ENCODE measurements at places on chromosomes 1 and 21.

DNA sequence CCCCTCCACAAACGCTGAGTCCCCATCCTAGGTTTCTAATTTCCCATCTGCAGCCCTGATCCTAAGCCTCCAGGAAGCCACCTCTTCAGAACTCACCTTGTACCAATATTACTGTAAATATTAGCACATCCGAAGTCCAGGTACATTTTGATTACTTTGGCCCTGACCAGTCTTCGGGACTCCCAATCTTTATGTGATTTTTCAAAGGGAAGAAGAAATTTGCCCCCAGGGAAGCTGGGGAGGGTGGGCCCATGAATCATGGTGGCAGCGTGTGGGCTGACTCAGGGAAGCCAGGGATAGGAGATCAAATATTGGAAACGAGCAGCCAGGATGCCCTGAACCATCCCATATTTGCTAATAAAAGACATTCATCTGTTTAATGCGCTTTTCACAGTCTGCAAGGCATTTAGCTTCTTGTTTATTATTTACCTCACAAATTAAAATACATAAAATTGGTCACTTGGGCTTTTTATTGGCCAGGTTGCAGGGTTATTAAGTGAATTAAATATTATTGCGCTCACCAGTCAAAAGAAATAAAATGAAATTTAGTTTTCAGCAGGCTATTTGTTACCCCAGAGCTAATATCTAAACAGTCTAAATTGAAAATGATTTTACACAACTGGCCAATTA lies 46.6 kb downstream of the KIAA0040 start:
- no peak for DNase-seq

- no peak for DNase-seq
Observed at GRCh38 chr21:36565540-36565939, 85.6 kb upstream of the CLDN14 start.

- DNase-seq, result no peak
Observed at GRCh38 chr1:65435987-65436386, 15.5 kb downstream of the LEPR start.

DNA sequence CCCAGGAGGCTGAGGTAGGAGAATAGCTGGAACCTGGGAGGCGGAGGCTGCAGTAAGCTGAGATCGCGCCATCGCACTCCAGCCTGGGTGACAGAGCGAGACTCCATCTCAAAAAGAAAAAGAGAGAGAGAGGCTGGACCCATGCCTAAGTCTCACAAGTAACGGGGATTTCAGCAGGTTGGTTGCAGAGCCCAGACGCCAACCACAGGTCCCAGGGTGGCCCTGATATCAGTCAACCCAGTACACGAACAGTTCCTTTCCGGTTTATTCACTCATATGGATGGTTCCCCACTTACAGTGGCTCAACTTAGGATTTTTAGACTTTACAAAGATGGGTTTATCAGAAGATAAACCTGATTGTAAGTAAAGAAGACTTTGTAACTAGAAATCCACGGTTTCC lies 40.9 kb downstream of the CLSTN1 start:
- DNase-seq, result no peak

DNA sequence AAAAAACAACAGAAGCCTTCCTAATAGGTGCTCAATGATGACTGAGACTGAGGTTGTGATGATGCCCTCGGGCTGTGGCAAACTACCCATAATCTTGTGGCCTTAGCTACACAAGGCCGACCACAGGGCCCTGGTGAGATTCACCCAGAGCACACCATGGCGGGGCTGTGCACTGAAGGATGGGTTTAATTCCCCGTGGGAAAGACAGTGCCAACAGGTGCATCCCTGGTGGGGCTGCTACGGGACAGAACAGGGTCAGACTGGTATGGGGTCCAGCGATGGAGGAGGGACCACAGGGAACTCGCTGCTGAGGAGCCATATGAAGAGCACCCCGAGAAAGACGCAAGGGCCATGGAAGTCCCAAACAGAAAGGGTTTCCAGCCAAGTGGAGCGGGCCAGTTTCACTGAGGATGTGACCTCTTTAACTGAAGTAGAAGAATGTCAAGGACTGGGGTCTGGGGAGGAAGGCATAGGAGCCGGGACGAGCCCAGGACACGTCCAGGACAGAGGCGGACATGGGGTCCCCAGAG lies 21.3 kb downstream of the PRDM15 start:
- no peak for DNase-seq

DNA sequence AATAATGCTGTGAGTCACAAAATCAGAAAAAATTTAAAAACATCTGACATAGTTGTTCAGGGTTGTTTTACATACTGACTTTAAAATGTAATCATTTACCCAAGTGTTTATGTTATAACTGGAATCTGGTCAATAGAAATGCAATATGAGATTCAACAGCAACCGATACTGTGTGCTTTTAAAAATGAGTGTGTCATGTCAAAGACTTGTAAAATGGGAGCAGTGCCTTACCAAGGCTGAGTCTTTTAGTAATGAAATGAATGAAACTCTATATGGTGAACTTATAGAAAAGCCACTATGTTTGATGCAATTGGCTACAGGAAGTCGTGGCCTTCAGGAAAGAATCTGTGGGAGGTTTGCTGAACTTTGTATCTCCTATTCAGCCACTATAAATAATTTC lies 570.2 kb downstream of the DPYD start:
- no peak for DNase-seq

- DNase-seq, result peak; percentile 33
Observed at GRCh38 chr1:204623894-204624361, 61.6 kb downstream of the LRRN2 start.

DNA sequence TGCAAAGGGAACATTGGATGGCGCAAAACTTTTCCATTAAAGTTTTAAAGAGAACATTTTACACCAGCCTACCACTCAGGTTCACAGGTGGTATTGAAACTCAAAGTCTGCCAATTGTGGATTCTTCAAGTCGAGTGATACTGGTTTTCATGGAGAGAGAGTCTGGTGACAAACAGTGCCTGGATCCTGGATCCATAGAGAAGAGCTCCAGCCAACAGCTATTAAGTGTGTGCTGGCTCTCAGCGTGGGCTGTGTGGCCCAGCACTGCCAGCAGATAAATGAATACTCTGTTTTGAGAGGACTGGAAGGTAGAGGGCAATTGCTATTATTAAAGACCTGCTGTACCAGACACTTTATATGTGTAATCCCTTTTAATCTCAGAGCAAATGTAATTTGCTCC lies 118.9 kb upstream of the SYT6 start:
- DNase-seq, result no peak

DNA sequence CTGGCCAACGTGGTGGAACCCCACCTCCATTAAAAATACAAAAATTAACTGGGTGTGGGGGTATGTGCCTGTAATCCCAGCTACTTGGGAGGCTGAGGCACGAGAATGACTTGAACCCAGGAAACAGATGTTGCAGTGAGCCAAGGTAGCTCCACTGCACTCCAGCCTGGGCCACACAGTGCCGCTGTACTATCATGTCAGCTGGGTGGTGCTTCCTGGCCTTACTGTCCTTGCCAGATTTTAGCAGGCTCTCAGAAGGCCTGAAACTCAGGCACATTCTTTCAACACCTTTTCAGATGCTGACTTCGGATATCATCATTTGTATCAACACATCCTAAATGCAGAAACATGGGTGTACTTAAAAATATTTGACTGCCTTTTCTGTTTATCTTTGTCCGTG lies 31.6 kb upstream of the NBL1 start:
- DNase-seq, result no peak

DNA sequence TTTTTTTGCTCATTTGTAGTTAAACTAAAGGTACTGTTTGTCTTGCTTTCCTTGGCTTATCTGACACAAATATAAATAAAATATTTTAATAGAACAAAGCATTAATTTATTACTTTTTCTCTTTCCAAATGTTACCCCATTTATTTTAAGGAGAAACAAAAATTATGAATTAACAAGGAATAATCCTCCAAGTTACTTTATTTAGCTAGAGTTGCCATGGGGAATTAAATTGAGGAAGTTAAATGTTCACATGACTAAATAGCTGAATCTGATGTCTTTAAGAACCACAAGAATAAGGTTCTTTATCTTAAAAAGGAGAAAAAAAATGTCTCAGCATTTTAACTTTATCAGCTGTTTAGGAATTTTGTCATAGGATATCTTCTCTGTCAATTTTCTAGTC lies 12.3 kb downstream of the ATG4C start:
- no peak for DNase-seq

DNA sequence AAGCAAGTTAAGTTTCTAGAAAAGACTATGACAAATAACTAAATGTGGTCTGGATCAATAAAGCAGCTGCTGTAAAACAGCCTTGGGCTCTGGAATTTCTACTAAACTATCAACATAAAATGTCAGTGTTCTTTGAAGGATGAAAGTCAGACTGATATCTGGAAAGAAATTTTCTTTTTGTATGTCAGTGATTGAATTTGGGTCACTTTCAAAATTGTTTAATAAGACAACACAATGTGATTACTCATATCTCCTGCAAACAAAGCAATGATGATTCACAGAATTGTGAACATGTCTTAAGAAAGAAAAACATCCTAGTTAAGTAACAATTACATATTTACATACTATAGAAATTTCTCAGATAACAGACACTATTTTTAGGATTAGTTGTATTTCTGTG lies 826.4 kb downstream of the PLA2G4A start:
- no peak for DNase-seq

- DNase-seq, result no peak
Observed at GRCh38 chr1:17140279-17140678, 21.0 kb upstream of the PADI2 start.

- no peak for DNase-seq
Observed at GRCh38 chr1:153371231-153371630, 4.2 kb downstream of the S100A12 start.

- DNase-seq, result no peak
Observed at GRCh38 chr1:30049748-30050296, 673.6 kb downstream of the MATN1 start.

DNA sequence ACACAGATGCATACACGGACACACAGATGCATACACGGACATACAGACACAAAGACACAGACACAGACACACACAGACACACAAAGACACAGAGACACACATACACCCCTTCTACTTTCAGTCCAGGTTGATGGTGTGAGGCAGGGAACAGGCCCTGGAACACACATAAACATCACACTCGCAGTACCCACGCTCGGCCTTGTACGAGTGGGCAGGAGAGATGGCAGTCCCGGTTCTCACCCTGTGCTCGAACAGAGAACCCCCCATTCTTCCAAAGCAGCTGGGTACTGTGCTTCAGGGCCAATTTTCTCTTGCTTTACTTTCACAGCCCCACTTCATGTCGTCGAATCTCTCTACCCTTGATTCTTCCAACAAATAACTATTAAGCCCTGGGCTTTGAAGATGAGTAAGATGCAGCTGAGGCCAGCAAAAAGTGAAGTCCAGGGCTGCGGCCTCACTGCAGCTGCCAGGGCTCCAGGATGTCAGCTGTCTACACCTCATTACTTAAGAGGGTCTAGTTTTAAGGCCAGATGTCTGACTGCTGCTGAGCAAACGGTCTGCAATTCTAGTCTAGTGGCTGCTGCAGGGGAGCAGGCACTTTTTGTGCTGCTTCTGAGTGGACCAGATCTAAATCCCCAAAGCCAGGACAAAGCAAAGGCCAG lies 90.1 kb downstream of the PGBD5 start:
- no peak for DNase-seq

DNA sequence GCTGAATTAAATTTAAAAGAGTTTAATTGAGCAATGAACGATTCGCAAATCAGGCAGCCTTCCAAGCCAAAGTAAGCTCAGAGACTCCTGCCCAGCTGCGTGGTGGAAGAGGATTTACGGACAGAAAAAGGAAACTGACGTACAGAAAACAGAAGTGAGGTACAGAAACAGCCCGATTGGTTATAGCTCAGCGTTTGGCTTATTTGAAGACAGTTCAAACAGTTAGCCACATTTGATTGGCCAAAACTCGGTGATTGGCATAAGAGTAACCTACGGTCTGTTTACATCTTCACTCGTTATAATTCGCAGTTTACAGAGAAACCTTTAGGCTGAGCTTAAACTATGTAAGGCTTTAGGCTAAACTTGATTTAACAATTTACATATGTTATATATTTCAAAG lies 46.9 kb downstream of the CR1L start:
- no peak for DNase-seq

DNA sequence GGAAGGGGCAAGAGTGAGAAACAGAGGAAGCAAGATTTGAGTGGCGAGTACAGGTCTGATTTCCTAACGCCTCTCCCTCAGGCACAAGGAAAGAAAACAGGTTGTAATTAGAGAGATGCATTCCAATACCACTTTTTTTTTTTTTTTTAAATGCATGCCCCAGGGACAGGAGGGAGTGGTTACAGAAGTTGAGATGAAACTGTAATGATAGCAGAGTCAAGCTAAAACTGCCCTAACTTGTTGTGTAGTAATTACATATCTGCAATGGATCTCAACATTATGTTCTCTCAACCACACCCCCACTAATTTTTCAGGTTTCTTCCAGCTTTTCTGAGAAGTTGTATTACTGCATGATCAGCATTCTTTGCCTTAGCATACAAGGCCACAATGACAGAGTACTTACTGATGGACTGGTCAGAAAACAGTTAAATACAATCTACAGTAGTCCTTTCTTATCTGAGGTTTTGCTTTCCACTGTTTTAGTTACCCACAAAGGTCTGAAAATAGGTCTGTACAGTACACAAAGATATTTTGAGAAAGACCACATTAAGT lies 5.5 kb downstream of the ETV3 start:
- DNase-seq, result no peak

GRCh38 chr1:915295-916172 lies 8.2 kb upstream of the SAMD11 start:
- no peak for DNase-seq

- DNase-seq, result no peak
Observed at GRCh38 chr1:239912471-239912870, 179.2 kb upstream of the FMN2 start.

DNA sequence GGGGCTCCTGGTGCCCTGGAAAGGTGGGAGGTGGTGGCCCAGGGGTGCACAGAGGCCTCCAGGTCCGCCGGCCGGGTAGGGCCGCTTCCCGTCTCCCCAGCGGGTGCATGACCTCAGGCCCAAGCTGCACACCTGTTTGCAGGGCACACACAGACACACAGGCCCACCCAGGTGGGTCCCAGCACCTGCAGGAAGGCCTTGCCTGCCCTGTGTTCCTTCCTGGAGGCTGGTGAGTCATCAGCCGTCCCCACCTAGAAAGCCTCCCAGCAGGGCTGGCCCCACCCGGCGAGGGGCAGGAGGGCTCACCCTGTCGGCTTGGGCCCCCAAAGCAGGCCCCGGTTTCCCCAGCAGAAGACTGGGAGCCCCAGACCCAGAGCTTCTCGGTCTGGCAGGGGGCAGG lies 23.6 kb upstream of the TTLL10 start:
- DNase-seq, result no peak

DNA sequence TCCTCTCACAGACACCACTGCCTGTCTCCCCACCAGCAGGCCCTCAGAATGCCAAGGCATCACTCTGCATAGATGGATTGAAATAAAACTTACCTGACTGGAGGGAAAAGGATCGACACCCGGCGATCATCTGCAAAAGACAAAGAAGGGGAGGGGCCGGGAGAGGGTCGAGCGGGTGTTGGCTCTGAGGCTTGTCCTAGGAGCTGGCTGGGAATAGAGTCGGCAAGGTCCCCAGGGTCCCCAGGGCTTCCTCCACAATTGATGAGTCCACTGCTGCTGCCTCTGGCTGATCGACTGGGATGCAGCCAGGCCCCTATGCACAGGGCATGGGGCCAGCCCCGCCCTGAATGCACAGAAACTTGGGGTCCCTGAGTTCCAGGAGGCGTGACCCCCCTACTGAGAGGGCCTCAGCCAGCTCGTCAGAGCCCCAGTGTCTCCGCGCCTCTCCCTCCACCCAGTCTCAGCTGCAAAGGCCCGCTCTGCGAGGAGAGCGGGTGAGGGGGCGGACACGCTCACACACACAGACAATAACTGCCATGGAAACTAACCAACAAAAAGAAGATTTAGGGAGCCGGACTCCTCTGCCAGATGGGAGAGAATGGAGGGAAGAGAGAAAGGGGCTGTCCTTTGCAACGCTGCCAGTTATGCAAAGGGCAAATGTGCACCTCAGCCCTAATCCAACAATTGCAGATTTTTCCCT lies at the start of gene KLHDC8A:
KLHDC8A (minus strand) TSS at position 483 of the 700 bp plus-strand sequence. CDS start 13,318 bp downstream, outside the sequence.
- no peak for DNase-seq

Data from iPS DF 19.7 (cell line).